Osteoblast (primary cell): ENCODE measurements at places on chromosomes 11 and 22. TPM values are rescaled to one million over a fixed set of nuclear protein-coding genes. Genes with fewer than 3 reads are reported as not detected.

GRCh38 chr11:112961146-112961668 is at the start of gene NCAM1:
TSS of gene NCAM1 (plus strand) at chr11:112961420.
- no peaks in the 10 kb centered on the region for H3K36me3 ChIP-seq
- no peaks in the 10 kb centered on the region for H3K4me1 ChIP-seq
- H3K4me3 ChIP-seq, result peak within 1 kb of the TSS; percentile 59
- DNase-seq, result peak; percentile 69
- peaks cover 49% of the 10 kb centered on the region for H3K27me3 ChIP-seq

DNA sequence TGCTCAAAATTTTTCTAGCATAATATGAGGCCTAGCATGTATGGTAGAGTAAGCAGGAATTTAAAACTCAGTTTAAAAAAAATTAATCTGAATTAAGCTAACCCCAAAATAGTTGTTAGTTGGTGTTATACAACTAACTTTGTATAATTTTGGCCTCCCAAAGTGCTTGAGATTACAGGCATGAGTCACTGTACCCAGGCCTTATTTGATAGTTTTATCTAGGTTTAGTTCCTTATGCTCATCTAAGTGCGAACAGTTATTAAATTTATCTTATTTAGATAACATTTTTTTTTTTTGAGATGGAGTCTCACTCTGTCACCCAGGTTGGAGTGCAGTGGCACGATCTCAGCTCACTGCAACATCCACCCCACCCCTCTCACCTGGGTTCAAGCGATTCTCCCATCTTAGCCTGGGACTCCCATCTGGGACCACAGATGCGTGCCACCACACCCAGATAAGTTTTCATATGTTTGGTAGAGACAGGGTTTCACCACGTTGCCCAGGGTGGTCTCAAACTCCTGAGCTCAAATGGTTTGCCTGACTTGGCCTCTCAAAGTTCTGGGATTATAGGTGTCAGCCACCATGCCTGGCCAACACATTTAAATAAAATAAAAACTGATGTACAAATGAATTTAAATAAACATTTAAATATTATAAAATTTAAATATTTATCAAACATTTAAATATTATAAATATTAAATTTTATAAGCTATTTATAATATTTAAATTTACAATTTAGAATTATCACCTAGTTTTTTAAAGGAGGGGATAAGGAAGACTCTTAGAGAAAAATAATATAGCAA is 7.5 kb downstream of the IL18 start:
- peak overlapping the region; percentile 49 for H3K27ac ChIP-seq
- H3K36me3 ChIP-seq, result no peaks in the 10 kb centered on the region
- DNase-seq, result no peak

GRCh38 chr22:33389936-33390335 is 331.8 kb upstream of the SYN3 start:
- no peaks in the 10 kb centered on the region for H3K36me3 ChIP-seq
- H3K27ac ChIP-seq, result no peak overlapping the region
- no peak overlapping the region for H3K4me3 ChIP-seq
- peak; percentile 39 for DNase-seq

DNA sequence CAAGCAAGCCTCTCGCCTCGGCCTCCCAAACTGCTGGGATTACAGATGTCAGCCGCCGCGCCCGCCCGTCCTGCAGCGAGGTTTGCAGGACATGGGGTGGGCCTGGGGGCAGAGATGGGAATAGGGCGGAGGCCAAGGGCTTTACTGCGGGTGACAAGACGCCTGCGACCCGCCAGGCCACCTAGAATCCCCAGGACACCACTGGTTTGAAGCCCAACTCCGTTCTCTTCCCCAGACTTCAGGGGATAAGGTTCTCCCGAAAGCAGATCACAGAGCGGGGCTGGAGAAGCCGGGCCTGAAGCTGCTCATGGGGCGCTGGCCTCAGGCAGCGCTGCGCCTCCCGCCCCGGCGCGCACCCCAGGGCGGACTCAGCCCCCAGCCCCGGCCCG is 354 bp downstream of the POLR2L start:
- H3K27me3 ChIP-seq, result no peaks in the 10 kb centered on the region
- H3K36me3 ChIP-seq, result peaks cover 42% of the 10 kb centered on the region
- H3K4me3 ChIP-seq, result peak overlapping the region; percentile 97
- peak overlapping the region; percentile 85 for H3K27ac ChIP-seq

SERPING1 gene
- total RNA-seq, result 31.5 and 47.7 TPM in 2 replicates

C11orf16 gene
- total RNA-seq, result 0.29 TPM in 1 of 2 replicates, not detected in the other

DNA sequence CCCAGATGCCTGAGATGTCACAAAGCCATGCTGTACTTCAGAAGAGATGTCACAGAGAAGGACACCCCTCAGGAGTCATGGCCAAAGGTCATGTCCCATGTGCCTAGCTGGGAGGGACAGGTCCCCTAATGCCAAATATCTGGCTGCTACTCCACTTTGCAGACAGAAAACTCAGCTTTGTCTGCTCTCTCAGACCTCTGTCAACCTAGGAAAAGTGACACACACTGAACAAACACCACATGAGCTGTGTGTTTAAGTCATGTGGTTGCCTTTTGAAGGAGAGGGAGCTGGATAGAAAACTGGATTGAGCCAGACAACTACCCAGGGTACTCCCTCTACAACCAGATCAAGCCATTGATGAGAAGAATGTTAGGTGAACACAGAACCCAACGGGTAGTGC is 3.5 kb downstream of the TRIM66 start:
- no peaks in the 10 kb centered on the region for H3K27me3 ChIP-seq
- H3K27ac ChIP-seq, result no peak overlapping the region
- H3K36me3 ChIP-seq, result peaks cover 14% of the 10 kb centered on the region

DNA sequence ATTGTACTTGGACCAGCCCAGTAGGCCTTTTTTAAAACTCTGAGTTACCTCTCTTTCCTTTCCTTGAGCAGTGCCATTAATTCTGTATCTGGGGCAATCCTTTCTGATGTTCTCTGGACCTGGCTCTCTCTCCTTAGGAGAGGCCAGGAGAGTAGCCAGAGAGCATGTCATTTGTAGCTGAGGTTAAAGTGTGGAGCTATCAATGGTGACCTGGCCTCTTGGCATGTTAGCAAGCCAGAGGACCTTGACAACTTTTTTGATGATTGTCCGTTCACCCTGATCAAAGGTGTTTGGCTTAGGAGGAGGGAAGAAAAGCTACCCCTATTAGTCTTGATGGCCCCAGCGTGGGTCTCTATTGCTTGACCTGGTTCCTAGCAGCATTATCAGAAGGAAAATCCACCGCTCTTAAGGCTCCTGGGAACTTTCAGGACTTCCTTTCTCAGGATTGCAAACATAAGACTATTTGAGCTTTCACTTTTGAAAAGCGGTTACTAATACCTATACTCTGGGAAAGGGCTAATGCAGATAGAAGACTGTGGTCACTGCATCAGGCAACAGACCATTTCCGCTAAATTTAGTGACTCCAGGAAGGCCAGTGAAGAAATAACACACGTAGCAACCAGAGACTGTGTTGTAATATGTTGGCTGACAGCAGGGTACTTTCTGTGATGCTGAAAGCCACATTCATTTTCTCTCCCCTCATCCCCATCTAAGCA is 18.2 kb downstream of the LIMK2 start:
- H3K27ac ChIP-seq, result peak overlapping the region; percentile 74
- no peak overlapping the region for H3K4me3 ChIP-seq
- H3K27me3 ChIP-seq, result no peaks in the 10 kb centered on the region

- no peaks in the 10 kb centered on the region for H3K4me1 ChIP-seq
- H3K36me3 ChIP-seq, result peaks cover 67% of the 10 kb centered on the region
- peak; percentile 4 for DNase-seq
- no peaks in the 10 kb centered on the region for H3K27me3 ChIP-seq
- H3K27ac ChIP-seq, result no peak overlapping the region
Observed at GRCh38 chr11:68774194-68774585, 22.9 kb upstream of the TESMIN start.

TMEM86A gene
- 3.3 and 4.1 TPM in 2 replicates for total RNA-seq

C11orf87 gene
- 4.3 and 4.7 TPM in 2 replicates for total RNA-seq

DNA sequence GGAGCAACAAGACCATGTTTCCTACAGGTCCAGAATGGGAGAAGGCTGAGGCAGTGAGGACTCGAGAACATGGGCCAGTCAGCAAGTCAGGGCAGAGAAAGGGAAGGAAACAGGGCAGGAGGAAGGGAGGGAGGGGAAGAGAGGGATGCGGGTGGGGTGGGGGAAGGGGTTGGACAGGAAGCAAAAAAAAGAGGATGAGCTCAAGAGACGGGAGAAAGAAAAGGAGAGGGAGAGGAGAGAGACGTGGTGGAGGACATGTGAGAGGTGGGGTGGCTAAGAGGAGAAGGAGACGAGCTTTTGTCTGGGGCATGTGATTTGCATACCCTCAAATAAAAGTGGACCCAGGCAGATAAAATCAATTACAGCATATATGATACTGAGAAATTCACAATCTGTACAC is 389.5 kb upstream of the B3GAT1 start:
- H3K27me3 ChIP-seq, result no peaks in the 10 kb centered on the region
- DNase-seq, result no peak
- no peaks in the 10 kb centered on the region for H3K36me3 ChIP-seq
- H3K4me3 ChIP-seq, result no peak overlapping the region
- no peaks in the 10 kb centered on the region for H3K4me1 ChIP-seq
- no peak overlapping the region for H3K27ac ChIP-seq

DNA sequence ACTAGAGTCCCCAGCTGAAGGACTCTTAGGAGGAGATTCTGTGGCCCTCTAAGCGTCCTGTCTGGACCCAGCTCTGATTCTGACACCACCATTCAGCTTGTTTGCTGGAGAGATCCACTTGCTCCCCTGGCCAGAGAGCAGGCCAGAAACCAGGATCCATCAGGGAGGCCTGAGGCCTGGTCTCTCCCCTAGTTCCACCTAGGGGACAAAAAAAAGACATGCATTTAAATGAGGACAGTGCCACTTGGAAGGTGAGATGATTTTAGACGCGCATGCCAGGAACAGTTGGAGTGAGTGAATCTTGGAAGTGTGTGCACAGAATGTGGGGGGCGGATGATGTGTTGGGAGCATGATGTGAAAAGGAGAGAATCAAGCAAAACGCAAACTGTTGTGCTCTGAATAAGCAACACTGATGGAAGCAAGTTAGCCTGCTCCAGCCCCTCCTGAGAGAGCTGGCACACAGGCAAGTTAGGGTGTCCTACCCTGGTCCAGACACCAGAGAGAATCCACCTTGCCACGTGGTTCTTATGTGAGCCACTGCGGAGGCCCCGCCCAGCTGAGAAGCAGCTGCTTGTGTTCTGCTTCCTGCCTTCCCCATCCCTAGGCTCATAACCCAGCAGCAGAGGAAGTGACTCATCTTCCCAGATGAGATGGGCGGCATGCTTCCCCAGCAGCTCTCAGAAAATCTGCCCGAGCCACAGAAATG is 8.0 kb upstream of the SLCO2B1 start:
- H3K27ac ChIP-seq, result peak overlapping the region; percentile 57
- peaks cover 10% of the 10 kb centered on the region for H3K4me1 ChIP-seq
- H3K4me3 ChIP-seq, result no peak overlapping the region
- DNase-seq, result peak; percentile 99
- no peaks in the 10 kb centered on the region for H3K36me3 ChIP-seq
